Glomerular endothelial cell (primary cell): ENCODE measurements at places on chromosomes 1 and 21.

DNA sequence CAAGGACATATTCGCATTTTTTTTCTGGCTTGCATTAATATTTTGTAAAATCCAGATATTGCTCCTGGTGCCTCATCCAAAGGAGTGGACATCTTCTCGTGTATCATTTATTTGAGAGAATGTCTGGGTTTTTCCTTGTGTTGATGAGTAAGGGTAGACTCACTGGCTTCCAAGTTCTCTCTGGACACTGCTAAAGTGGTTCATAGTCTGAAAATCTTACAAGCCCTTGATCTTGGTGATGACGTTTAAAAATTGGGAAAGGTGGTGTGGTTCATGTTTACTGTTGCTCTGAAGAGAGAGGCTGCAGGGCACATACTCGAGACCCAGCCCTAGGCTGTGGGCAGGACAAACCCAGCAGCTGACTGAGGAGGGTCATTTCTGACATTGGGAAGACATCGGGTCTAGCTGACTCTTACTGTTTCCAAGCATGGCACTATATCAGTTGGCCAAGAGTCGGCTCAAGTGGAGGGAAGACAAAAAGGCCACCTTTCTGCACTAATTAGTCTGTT lies 296.2 kb downstream of the LMX1A start:
- no peak for DNase-seq

GRCh38 chr1:199710974-199711373 lies 316.5 kb upstream of the NR5A2 start:
- no peak for DNase-seq

DNA sequence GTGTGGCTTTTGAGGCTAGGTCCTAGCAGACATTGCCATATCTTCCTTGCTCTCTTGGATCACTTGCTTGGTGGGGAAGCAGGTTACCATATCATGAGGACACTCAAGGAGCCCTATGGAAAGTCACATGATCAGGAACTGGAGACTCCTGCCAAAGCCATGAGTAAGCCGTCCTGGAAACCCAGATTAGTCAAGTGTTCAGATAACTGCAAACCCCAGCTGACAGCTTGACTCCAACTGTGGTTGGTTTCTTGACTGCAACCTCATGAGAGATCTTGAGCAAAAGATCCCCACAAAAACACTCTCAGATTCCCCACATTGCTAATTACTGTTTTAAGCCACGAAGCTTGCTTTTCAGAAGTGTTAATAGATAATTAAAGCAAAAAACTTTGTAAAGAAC lies 58.6 kb downstream of the CACNA1E start:
- DNase-seq = no peak

GRCh38 chr1:223008808-223009207 lies 134.2 kb downstream of the TLR5 start:
- DNase-seq = no peak

DNA sequence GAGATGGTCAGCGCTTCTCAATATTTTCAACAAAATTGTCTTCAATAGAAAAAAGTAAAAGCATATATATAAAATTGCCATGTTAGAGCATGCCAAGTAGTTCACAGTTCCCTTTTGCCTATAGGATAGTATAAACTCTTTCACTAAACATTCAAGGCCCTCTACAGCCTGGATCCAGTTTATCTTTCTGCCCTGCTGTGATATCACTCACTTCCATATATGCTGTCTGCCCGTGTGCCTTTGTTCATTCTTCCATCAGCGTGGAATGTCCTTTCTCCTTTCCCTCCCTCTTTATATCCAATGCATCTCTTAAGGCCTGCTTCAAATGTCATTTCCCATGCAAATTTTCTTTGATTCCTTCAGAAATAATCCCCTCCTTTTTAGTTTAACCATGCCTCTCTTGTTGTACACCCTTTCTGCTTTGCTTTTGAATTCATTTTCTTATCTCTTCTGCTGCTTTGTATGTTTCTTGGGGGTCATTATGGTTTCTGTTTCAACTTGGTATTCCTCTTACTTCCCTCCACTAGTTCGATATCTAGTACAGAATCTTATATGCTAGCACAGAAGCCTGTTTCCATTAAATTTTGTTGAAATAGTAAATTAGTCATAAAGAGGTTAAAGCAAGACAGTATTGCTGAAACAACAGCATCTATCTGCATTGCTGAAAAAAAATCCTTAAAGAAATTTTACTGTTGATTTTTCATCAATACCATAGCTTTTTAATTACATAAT lies 44.7 kb downstream of the XCL2 start:
- DNase-seq = no peak

- DNase-seq = no peak
Measured at GRCh38 chr1:44037154-44037553, 5.9 kb upstream of the SLC6A9 start.

- DNase-seq = no peak
Measured at GRCh38 chr1:170377440-170377839, 154.5 kb upstream of the GORAB start.

- no peak for DNase-seq
Measured at GRCh38 chr1:199272139-199272544, 633.3 kb downstream of the PTPRC start.

GRCh38 chr1:193293726-193294125 lies 107.3 kb upstream of the B3GALT2 start:
- no peak for DNase-seq

GRCh38 chr1:240987928-240988327 lies 369.1 kb downstream of the RGS7 start:
- no peak for DNase-seq

DNA sequence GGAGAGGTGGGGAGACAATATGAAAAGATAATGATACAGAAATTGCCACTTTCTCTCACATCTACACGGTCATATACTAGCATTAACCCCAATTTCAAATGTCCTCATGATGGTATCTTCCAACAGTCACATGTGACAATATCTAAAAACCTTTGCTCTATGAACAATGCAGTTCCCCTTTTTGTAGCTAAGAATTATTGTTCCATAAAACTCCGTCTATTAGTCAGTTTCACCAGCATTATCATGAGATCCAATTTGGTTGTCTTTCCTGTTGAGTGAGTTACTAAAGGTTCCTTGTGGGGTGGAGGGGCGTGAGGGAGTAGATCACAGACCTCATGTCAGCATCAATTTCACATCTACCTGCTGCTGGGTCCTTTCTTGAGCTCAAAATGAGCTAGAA lies 1.7 kb downstream of the TIAM1 start:
- DNase-seq = no peak

DNA sequence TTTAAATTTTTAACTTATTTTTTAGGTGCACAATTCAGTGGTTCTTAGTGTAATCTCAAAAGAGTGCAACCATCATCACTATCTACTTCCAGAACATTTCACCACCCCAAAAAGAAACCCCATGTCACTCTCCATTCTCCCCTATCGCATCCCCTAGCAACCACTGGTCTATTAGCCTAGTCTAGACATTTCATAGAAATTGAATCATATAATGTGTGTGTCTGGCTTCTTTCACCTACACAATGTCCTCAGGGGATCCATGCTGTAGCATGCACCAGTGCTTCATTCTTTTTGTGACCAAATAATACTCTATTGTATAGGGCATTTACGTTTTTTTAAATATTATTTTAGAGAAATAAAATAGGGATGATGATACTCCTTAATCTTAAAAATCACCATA lies 64.7 kb downstream of the JAK1 start:
- no peak for DNase-seq

DNA sequence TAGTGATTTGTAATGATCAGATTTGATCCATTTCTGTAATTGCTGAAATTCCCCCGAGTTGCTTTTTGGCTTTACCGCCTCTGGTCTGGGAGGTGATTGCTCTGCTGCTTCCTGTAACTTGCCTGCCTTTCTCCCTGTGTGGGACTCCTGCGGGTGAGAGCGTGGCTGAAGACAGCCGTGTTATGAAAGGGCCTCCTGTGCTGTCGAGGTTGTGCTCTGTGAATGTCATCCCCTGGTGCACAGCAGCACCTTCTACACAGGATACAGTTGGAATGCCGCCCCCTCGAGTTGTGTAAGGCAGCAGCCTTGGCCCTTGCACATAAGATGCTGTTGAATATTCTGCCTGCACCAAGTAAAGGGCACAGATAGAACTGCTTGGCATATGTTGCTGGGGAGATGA lies 5.9 kb downstream of the SOD1 start:
- DNase-seq = no peak

DNA sequence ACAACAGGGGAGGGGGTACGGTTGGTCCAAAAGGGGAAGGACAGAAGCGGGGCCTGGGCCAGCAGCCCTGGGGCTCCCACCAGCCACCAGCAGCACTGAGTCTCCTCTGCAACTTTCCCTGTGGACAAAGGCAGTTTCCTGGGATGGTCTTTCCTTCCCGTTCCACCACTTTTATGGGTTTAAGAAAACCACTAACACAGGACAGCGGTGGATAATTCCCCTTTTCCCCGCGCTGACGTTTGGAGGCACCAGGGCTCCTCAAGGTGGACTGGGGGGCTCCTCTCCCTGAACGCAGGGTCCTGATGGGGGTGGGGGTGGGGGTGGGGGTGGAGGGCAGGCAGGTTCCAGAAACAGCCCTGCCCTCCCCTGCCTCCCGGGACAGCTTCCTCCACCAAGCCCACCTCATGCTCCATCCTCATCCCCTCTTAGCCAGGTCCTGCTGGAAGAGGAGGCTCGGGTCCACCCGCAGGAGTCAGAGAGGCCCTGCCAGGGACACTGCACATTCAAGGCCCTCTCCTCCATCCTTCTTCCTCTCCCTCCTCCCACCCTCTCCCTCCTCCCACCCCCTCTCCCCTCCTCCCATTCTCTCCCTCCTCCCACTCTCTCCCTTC lies 4.8 kb upstream of the COL6A1 start:
- no peak for DNase-seq

DNA sequence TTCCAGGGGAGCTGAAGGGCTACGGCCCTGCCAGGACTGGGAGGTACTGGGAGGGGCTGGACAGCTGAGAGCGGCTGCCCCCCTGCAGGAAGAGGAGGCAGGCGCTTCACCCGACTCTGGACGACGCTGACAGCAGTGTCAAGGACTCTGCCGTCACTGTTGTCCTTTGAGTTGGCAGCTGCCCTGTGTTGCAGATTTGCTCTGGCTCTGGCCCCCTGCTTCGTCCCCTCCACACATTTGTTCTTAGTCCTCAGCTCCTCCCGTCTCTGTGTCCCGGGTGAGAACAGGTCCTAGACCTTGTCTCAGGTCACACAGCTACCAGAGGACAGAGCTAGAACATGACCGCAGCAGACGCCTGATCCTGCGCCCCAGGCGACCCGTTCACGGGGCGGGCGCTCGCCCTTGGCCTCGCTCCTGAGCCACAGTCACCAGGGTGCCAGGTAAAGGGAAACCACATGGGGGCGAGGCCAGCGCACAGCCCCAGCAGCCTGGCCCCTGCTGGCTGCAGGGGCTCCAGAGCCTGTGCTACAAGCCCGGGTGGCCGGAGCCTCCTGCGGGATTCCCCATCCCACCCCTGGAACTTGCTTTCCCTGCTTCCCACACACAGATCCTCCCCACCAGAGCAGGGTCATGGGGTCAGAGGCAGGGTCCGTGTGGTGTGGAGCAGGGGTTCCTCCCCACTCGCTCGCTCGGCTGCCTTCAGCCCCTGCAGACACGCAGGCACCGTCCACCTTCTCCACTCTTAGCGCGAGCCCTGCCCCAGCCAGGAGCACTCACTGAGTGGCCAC lies 10.7 kb upstream of the NPHP4 start:
- DNase-seq = no peak

DNA sequence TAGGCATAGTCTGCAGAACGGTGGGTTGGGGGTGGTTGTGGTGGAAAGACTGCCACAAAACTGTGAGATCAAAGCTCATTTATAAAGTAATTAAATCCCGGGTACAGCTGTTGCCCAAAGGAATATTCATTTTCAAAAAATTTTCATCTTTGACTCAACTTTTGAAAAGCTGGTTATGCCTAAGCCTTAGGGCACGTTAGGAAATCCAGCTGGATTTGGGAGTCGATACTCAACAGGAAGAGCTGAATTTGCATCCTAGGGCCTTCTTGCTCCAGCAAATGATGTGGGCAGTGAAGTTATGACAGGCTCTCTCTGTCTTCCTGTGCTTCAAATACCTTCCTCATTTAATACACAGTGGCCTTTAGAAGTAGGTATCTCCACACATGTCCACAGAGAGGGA lies 31.7 kb downstream of the ZP4 start:
- DNase-seq = no peak

GRCh38 chr1:8711151-8711550 lies 106.3 kb downstream of the RERE start:
- no peak for DNase-seq

GRCh38 chr1:17304826-17305175 lies 3.2 kb upstream of the PADI4 start:
- no peak for DNase-seq

DNA sequence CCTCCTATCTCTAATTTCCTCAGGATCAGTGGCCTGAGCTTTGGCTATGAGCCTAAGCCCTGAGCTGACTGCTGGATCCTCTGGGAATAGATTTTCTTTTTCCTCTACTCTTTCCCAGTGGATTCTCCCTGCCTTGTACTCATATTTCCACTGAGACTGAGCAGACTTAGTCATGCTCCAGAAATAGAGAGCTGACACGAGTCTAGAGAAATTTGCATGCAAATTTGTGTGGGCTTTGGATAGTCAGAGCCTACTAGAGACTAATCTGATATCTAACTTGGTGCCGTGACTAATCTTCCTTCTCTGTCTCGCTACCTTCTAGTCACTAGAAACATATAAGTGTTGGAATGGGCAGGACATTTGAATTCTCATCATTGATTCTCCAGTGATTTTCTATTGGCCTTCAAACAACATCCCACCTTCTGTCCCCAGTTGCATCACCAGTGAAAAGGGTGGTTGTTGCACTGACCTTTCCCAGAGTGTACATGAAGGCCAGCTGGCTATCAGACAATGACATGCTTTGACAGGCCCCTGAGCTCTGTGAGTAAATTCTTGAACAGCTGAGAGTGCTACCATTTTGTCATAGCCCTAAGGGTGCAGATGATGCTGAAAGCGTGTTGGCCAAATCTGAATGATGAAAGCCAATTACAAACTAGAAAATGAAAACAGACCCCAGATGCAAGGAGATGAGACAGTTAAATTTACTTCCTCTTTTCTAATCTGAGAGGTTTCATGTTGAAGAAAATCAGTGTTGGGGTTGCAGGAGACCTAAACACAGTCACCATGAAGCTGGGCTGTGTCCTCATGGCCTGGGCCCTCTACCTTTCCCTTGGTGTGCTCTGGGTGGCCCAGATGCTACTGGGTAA lies at the start of gene FCRLA:
Gene FCRLA (plus strand): TSS at position 748 of the 866 bp plus-strand sequence. CDS start 36 bp downstream, at position 784.
- DNase-seq = no peak

GRCh38 chr1:171566467-171566866 lies 55.6 kb upstream of the MYOCOS start:
- DNase-seq = no peak
